Fibroblast of skin of left quadriceps (primary cell): ENCODE measurements at places on chromosomes 16 and 17.

- no peak for DNase-seq
Measured at GRCh38 chr16:10510279-10510678, 70.1 kb downstream of the EMP2 start.

GRCh38 chr16:58563235-58563634, 47.9 kb downstream of the SETD6 start:
- peak; percentile 42 for DNase-seq

DNA sequence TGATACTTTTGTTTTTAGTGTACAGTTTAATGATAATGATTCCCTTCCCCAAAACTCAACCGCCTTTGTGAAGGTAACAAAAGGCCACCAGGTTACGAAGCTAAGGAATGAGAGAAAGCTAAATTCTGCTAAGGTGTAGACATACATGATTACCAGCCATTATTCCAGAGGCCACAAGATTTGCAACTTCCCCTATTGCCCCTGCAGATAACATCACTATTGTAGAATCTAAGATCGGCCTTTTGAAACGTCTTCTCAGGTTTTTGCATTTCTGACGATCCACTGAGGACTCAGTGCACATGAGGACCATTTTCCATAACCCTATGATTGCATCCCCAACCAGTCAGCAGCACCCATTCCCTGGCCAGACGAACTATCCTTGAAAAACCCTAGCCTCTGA, 33.9 kb upstream of the SNN start:
- no peak for DNase-seq

- DNase-seq: no peak
Measured at GRCh38 chr17:48299760-48300159, 130.3 kb downstream of the SKAP1 start.

- peak; percentile 49 for DNase-seq
Measured at GRCh38 chr17:8057691-8058114, 18.8 kb downstream of the ALOX15B start.

- no peak for DNase-seq
Measured at GRCh38 chr16:88881007-88881615, 14.7 kb upstream of the PABPN1L start.

- no peak for DNase-seq
Measured at GRCh38 chr16:72974142-72974769, 73.7 kb downstream of the ZFHX3 start.
